ENCODE measurements at places on chromosomes 7 and 10.

GRCh38 chr7:137142376-137142775 lies 201.2 kb downstream of the PTN start:
- DNase-seq, result no peak

DNA sequence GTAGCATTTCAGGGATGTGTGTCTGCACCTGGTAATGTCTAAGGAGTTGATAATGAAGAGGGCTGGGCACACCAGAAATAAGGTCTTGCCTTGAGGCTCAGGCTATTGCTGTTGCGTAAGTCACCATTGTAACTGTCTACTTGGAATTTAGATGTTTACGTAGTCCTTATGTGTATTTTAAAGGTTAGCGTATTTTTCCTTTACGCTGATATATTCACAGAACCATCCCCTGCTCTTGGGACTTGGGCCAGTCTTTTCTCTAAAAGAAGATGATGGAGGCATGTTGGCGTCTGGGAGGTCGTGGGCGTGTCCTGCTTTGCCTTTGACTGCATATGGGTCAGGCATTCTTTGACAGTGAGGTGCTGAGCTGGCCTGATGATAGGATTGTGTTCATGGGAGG lies 14.7 kb downstream of the WDR37 start:
- DNase-seq, result no peak

- DNase-seq, result no peak
Measured at GRCh38 chr7:150435390-150436073, 14.9 kb upstream of the GIMAP8 start.

DNA sequence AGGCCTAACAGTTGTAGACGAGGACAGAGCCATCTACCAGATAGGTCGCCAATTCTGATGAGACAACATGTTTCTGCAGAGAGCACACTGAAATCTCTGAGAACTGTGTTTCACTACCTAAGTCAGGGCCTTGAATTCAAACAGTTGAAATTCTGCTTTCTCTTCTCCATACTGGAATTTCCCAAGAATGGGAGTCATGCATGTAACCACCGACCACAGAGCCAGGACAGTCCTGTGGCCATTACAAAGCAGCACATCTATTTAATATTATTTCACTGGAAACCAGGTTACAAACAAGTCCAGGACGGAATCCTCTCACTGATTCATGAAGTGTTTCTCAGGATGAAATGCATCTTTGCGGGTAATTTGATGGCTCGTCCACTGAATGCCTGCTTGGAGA lies 62.0 kb upstream of the ST8SIA6 start:
- DNase-seq, result no peak

DNA sequence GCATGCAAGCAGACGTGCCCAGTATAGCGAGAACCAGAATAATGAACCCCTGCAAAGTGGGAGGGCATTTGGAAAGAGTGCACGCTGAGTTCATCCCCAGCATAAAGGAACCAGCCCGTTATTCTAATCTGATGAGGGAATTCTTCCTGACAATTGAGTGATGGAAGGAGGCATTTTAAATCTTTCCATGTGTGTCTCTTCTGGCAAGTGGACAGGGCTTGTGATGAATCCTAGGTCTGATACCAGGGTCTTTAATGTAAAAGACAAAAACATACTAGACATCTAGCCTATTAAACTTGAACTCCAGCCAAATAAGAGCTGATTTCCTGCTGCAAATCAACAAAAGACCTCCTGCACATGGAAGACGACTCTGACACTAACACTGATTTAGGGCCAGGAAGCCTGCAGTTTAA lies 301.2 kb downstream of the DPP6 start:
- no peak for DNase-seq

GRCh38 chr7:30970594-30971094 lies 6.9 kb downstream of the GHRHR start:
- DNase-seq, result no peak

DNA sequence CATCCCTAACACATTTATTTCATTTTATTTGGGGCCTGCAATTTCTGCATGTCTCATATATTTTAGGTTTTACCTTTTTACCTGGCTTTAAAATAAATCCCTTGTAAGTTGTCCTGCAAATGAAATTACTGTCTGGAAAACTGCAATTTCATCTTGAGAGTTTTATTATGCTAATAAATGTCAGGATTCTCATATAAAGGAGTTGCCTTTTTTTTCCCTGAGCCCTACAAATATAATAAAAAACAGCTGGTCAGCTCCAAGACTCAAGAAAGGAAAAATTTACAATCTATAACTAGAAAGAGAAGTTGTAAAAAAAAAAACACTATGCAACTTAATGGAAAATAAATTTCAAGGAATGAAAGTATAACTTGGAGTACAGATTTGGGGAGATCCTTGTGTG lies 108.7 kb downstream of the SH2D4B start:
- no peak for DNase-seq

DNA sequence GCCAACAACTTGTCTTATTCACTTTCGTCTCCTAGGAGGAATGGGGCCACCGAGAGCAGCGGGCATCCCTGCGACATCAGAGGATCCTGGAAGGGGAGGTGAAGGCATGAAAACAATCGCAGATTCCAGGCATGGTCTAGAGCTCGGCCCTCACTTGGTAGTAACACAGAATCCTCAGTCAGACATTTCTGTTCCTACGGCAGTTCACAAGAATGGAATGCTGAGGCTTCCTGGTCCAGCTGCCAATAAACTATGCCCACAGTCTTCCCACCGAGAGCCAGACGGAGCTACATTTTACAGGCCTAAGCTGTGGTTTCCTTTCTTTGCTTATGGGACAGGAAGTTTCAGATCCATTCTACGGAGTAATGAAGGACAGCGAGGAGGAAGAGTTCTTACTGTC lies 75.8 kb downstream of the OR13A1 start:
- no peak for DNase-seq

DNA sequence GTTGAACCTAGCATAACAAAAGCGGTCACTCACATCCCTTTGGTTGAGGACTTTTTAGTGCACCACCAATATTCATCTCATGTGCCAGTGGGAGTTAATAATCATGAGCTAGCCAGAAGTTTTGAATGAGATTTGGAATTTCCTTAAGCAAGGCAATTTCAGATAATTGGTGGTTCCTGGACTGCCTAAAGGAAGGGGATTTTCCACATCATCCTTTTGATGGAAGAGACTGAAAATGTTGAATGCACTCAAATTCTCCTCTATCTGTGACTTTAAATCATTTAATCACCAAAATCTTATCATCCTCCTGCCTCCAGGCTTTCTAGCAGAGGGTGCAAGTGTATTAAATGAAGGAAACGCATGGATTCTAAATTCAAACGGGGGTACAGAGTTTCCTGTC lies 260.7 kb downstream of the CCDC3 start:
- DNase-seq, result no peak

GRCh38 chr10:25692761-25693160 lies 241.3 kb upstream of the MYO3A start:
- DNase-seq, result no peak

GRCh38 chr10:103761075-103761920 lies 94.1 kb downstream of the SH3PXD2A start:
- DNase-seq, result no peak

All from hematopoietic multipotent progenitor cell treated with erythropoietin and hydrocortisone succinate and interleukin-3 and kit ligand, for 15 days (in vitro differentiated cells).